ENCODE measurements at places on chromosomes 2 and 18.

DNA sequence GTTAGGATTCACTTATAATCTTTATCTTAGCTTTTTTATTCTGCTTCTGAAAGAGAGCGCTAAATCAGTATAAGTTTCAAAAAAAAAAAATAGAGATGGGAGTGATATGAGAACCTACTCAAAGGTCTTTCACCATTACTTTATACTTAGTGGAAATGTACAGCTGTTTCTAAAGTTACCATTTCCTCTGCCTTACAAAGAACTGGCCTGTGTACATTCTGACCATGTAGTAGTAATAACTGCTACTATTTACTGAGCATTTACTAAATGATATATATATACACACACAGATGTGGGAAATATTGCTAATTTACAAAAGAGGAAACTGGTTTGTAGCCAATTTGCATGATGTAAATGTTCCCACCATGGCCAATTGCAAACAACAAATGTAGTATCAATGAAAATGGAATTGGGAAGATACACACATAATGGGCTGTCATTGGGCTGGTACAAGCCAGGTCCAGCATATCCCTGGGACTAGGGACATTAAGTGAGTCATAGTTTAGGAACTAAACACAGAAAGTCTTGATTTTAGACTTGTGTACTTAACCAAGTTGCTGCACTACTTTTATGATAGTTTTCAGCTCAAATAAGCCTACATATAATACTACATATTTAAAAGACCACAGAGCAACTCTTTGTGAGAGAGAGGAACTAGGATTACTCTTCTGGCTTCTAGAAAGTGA lies 67.1 kb downstream of the DYNC1I2 start:
- no peak for DNase-seq

- no peak for DNase-seq
These were observed 33.4 kb downstream of the MFSD6 start for GRCh38 chr2:190441564-190441963.

- DNase-seq = no peak
These were observed 3.0 kb downstream of the DAPL1 start for GRCh38 chr2:158797963-158798700.

- peak; percentile 8 for DNase-seq
These were observed 1.9 kb downstream of the CTLA4 start for GRCh38 chr2:203869223-203870042.

GRCh38 chr2:214035091-214035852 lies 375.6 kb upstream of the VWC2L start:
- no peak for DNase-seq

- no peak for DNase-seq
These were observed 1.5 kb downstream of the PROM2 start for GRCh38 chr2:95275601-95276243.

DNA sequence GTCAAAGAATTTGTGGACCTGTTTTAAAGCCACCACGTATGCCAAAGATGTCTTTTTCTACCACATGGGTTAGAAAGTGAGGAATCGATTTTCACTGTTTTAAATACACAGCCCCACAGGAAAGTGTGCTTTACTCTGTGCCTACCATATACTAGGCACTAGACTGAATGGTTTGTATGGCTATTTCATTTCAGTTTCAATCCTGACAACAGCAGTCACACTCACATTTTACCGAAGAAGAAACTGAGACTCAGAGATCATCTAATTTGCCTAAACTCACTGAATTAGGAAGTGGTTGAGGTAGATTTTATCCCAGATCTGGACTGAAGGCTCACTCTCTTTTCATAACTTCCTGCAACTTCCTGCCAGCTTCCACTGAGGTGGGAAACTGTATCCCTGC lies 176.4 kb downstream of the ALK start:
- DNase-seq = no peak

GRCh38 chr2:15923597-15923996 lies 16.8 kb upstream of the MYCN start:
- no peak for DNase-seq

- DNase-seq = peak; percentile 66
These were observed 95.1 kb downstream of the ZFP36L2 start for GRCh38 chr2:43131051-43131889.

DNA sequence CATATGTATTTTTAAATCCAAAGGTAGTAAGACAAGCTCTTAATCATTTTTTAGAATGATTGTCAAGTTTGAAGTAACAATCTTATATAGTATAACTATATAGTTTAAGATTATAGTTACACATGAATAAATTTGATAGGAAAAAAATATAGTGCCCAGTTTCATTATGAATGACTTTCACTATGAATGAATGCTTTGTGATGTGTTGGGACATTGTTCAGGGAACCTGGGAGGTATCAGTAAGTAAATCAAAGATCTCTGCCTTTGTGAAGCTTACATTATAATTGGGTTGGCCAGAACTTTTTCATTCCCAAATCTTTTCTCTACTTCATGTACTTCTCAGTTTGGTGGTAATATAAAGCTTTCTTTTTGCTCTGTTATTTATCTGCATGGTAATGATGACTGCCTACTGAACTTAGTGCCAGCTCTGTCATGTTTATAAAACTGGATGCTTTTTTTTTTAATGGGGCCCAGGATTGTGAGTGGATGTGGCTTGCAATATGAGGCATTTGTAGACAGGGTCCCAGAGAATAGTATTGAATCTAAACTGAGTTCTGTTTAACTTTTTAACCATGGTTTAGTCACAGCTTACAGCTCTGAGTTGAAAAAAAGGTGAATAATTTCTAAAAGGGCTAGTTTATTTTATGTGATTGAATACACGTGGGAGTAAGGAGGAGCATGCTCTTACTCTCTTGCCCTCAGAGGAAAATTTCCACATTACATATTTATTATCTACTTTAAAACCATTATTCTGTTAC lies 23.3 kb downstream of the GLS start:
- no peak for DNase-seq

DNA sequence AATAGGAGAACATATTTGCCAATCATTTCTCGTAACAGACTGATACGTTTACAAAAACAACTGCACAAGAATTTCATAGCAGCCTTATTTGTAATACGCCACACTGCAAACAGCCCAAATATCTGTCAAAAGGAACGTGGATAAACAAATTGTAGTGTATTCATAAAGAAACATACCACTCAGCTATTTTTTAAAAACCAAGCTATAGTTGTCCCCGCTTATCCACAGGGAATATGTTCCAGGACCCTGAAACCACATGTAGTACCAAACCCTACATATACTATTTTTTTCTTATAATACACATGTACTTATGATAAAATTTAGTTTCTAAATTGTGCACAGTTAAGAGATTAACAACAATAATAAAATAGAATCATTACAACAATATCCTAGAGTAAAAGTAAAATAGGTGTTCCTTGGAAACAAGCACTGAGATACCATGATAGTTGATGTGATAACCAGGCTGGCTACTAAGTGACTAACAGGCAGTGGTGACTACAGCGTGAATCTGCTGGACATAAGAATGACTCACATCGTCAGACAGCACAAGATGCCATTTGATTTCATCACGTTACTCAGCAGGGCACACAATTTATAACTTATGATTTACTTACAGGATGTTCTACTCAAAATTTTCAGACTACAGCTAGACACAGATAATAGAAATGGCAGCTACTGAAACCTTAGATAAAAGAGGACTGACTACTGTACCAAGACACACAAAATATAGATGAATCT lies 367.4 kb downstream of the NCKAP5 start:
- no peak for DNase-seq

GRCh38 chr2:2898744-2899143 lies 478.9 kb downstream of the EIPR1 start:
- DNase-seq = no peak

DNA sequence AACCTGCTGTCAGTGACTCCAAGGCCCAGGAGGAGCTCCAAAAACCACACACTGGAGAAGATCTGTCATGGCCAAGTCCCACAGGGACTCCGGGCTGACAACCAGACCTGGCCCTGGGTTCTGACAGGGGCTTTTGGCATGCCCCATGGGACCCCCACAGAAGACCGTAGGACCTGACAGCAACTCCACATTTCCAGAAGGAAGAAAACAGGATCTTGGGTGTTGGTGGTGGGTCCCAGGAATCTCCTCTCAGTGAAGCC lies 275.9 kb upstream of the HS6ST1 start:
- no peak for DNase-seq

DNA sequence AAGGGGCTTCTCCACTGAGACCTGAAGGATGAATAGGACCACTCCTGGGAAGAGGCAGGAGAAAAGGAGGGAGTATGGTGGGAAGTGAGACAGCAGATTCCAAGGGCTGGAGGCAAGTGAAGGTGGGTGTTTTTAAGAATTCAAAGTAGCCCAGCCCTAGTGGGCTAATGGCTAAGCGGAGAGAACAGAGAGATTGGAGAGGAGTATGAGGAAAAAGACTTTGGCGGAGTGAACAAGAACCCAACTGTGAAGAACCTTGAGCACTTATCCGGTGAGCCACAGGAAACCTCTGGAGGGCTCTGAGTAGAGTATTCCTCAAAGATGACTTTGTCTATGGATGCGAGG lies 142.6 kb downstream of the COPS8 start:
- DNase-seq = no peak

DNA sequence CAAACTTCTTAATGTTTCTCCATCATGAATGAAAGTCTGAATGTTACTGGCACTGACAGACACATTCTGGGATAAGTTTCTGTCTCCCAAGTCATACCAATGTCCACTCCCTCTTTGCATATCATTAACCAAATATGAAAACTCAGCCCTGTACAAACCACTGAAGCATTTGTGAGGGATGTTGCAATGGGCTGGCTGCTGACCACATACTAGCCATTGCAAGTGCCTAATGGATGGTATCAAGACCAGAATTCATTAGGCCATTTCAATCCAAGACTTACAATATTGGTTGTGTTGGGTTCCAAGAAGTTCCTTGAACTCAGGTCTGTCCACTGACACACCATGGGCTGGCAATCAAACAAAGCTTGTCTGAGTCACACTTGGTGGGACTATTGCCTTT lies 73.8 kb downstream of the CBLN2 start:
- no peak for DNase-seq

DNA sequence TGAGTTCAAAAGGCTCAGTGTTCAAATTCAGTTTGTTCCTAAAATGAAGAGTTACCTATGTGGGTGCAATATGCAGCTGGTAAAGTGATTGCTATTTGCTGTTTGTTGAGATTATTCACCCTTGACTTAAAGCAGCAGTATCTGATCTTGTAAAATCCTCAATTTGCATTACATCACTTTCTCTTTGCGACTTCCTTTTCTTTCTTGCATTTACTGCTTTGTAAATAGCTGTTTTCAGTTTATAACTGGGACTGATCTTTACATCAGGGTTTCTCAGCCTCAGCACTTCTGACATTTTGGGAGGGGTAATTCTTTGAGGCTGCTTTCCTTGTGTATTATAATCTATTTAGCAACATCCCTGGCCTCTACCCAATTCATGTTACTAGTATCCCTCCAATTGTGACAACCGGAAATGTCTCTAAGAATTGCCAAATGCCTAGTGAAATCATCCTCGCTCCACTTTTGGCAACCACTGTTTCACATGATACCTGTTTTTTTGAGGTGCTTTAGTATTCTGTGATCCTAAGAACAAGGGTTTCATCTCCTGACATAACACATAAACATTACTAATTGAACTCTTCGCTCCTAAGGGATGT lies 12.1 kb upstream of the ERCC3 start:
- DNase-seq = no peak

DNA sequence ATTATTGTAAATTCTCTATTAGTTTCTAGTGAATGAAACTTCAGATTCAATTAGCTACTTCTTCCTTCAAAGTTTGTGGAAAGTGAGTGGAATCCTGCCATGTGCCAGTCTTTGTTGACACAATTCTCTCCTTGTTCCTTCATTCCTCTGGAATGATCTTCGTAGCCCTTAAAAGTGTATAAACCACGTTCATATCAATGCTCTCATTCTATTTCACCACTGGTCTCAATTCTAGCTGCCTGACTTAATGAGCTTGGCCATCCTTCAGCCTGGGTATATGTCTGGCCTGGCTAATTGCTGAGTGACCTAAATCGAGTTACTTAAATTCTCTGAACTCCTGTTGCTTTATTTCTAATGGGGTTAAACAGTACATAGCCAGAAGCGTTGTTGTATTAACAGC lies 43.5 kb downstream of the INSIG2 start:
- DNase-seq = no peak

- no peak for DNase-seq
These were observed 62.9 kb downstream of the MSTN start for GRCh38 chr2:189999661-190000060.

DNA sequence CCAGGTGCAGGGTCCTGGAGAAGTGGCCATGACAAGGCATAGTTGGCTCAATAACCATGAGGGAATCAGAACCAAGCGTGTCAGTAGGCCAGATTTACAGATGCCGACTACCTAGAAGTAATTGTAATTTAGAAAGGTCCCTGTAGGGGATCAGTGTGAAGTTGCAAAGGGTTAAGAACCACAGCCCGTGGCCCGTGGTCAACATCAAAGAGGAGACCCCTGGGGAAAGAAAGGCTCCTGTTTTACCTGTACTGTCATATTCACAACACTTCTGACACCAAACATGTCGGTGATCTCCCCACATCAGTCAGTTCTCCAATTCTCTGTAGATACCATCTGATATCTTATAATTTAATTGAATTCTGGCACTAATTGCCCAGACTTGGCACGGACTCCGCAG lies 31.0 kb downstream of the SP100 start:
- DNase-seq = no peak

DNA sequence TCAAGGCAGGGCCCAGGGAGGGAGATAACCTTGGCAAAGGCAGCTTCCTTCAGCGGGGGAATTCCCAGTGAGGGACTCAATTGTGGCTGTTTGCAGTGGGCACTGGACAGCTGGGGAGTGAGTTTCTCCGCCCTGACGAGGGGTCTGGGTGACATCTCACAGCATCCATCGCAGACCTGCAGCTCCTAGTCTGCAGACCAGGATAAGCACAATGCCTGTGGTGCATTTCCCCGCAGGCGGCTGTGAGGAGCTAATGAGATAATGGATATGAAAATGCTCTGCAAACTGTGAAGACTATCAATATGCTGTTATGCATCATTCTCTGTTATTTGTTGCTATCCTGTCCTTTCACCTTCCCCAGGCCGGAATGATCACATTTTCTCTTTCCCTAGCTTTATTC lies 30.0 kb upstream of the CYP1B1 start:
- DNase-seq = no peak

DNA sequence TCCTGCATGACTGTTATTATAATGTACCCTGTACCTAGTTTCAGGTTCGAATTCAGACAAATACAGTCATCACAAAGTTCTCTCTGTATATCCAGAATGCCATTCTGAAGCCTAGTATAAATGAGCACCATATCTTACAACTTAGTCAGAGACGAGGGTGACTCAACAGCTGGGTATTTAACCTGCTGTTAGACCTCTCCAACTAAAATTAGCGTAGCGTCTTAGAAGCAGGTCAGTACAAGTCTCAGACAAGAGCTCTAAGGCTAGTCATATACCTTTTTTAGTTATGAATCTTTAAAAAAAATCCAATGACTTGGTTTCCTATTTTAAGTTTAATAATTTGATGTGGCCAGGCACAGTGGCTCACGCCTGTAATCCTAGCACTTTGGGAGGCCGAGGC lies 74.1 kb downstream of the CABYR start:
- DNase-seq = no peak

GRCh38 chr2:19119326-19120001 lies 239.0 kb downstream of the OSR1 start:
- no peak for DNase-seq

Data from activated CD8-positive, alpha-beta memory T cell treated with anti-CD3 and anti-CD28 coated beads for 1 hour (primary cell).